ENCODE measurements at places on chromosomes 4 and X.

GRCh38 chr4:71270901-71271300 lies 67.9 kb upstream of the SLC4A4 start:
- DNase-seq = peak; percentile 41

DNA sequence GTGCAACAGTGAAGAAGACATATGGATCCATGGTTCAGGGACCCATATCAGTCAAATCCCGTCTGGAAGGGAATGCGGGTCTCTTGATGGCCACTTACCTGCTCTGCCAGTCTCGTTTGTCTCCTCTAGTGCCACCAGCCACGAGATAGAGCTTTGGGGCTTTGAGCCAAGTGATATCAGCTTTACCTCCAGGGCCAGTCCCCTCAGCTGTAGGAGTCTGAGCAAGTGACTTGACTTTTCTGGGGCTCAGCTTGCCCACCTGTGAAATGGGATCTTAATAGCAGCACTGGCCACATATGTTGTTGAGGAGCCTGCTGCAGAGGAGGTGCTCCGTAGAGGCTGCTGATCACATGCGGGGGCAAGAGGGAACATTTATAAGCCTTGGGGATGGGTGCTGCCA lies 1.2 kb downstream of the SLC2A9 start:
- no peak for DNase-seq

DNA sequence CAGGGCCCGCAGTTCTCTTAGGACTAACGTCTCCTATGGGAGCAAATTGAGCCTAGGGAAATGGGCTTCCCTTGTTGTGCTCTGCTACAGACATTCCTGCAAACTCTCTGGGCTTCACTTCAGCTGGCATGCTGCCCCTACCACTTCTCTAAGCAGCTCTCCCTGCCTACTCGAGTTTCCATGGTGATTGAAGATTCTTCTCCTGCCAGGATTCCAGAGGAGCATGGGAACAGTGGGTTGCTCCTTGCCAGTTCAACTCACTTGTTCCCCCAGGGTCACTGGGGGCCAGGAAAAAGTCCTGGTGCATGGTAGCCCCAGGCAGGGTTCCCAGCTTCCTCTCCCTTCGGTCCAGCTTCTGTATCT lies 21.1 kb upstream of the WDR17 start:
- DNase-seq = peak; percentile 39

- no peak for DNase-seq
Observed at GRCh38 chrX:70292788-70293187, 2.9 kb downstream of the KIF4A start.

DNA sequence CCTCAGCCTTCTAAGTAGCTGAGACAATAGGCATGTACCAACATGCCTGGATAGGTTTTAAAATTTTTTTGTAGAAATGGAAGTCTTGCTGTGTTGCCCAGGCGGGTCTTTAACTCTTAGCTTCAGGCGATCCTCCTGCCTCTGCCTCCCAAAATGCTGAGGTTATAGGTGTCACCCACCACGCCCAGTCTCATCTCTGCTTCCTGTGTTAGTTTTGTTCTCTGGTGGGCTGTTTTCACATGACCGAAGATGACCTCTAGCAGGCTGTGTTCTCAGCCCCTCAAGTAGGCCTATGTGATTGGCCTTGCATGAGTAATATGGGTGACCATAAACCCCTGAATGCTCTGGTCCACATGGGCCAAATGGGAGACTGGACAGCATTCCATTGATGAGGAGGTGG lies 56.8 kb upstream of the MSANTD1 start:
- DNase-seq = no peak

GRCh38 chr4:80006935-80007744 lies 65.9 kb downstream of the ANTXR2 start:
- peak; percentile 49 for DNase-seq

GRCh38 chr4:41448934-41449333 lies 89.0 kb upstream of the LIMCH1 start:
- DNase-seq = no peak

DNA sequence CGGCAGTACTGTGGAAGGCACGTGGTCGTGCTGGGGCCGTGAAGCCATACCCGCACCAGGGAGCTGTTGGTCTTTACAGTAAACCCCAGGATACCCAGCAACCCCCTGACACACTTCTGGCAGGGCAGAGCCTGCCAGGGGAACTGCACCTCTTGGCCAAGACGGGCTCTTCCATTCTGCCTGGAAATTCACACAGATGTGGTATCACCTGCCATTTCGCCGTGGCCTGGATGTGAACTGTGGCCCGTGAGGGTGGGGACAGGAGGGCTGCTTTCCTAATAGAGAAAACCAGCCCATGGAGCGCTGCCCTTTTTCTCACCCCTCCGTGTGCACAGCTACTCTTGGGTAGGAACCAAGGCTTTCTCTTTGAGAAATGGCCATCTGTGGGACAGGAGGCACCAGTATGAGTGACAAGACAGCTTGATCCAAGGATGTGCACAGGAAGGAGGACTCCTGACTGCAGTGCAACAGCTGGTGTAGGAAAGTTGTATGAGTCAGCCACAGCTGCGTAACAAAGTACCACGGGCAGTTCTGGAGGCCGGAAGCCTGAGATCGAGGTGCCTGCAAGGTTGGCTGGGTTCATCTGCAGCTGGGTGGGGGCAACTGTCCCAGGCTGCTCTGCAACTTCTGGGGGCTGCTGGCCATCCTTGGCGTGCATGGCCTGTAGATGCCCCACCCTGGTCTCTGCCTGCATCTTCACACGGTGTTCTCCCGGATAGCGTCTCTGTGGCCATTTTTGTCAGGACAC lies 95.7 kb downstream of the PSAPL1 start:
- DNase-seq = no peak

DNA sequence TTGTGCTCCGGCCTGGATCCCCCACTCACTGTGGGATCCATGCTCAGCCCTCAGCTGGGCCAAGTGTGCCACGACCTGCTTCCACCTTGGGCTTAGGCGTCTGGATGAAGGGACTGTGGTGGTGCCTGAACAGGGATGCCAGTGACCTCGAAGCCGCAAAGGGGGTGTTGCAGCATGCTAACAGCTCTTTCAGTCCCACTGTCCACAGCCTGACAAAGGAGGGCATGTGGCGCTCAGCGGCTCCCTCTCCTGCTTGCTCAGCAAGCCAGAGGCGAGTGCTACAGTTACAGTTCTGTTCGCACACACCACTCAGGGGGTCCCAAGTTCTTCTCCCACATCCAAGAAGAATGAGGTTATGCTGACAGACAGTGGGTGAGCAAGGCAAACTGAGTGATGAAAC lies 5.2 kb upstream of the IGBP1 start:
- no peak for DNase-seq

DNA sequence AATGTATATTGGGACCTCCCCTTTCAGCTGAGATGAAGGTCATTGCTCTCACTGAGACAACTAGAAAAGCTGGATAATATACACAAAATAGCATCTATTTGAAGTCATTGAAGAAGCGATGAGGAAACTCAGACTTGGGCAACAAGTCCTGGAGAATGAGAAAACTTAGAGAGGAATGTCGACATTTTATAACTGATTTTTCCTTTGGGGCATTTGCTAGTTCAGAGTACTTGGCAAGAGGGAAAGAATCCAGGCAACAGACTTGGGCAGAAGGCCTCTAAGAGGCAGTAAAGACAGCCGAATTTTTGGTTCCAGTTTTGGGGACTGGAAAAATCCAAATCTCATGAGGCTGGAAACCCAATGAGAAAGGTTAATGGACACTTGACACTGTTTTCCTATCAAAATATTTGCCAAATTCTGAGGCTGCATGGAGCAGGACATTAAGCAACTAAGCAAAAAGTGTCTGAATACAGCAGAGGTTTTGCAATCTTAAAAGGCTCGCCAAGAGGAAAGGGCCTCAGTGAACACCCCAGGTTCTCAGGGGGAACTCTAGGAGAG lies 21.0 kb upstream of the ANXA5 start:
- no peak for DNase-seq

DNA sequence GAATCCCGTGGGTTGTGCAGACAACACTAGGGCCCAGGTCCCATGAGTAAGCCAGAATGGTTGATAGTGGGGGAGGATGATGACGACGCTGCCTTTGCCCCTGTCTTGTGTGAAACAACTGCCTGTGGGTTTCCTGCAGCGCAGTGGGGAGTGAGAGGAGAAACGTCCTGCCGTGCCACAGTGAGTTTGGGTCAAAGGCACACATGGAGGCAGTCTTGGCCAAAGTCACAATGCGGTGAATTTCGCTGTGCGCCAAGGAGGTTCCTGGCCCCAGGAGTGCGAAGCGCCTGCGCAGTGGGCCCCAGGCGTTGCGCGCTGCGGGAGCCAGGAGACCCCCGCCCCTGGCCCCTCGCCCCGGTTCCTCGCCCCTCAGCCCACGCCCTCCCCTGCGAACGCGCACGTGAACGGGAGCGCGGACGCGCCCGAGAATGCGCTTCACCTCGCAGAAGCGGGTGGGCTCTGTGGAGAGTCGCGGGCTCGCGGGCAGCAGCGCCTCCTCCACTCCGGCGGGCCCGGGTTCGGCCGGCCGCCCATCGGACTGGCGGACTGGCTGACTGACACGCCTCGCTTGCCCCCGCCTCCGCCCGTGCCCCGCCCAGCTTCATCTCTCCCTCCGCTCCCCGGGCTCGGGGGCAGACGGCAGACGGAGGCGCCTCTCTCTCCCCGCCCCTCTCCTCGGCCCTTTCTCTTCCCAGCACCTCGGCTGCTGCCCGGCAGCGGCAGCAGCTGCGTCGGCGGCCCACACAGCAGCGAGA lies at the start of gene NUDT10:
Gene NUDT10 (plus strand): TSS at position 635 of the 755 bp plus-strand sequence. CDS start 144 bp downstream, outside the sequence.
- DNase-seq = peak; percentile 53

- DNase-seq = no peak
Observed at GRCh38 chr4:14218641-14219040, 591.1 kb upstream of the BOD1L1 start.

- DNase-seq = no peak
Observed at GRCh38 chrX:15475486-15475885, 17.6 kb downstream of the PIR start.

DNA sequence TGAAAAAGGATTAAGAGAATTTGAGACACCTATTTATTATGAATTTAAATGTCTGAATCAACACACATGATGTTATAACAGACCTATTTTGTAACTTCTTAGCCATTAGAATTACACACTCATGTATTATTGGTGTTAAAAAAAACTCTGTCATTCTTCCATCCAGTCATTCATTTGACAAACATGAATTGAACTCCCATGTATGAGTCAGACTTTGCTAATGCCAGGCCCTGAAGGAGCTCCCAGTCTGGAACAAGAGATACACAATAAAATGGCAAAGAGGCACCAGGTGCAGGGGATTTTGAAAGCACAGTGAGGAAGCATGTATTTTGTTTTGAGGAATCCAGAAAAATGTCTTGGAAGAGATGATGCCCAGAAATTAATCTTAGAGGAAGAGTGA lies 87.7 kb upstream of the EFHC2 start:
- DNase-seq = peak; percentile 37

- no peak for DNase-seq
Observed at GRCh38 chr4:76016393-76016792, 6.9 kb downstream of the CXCL10 start.

DNA sequence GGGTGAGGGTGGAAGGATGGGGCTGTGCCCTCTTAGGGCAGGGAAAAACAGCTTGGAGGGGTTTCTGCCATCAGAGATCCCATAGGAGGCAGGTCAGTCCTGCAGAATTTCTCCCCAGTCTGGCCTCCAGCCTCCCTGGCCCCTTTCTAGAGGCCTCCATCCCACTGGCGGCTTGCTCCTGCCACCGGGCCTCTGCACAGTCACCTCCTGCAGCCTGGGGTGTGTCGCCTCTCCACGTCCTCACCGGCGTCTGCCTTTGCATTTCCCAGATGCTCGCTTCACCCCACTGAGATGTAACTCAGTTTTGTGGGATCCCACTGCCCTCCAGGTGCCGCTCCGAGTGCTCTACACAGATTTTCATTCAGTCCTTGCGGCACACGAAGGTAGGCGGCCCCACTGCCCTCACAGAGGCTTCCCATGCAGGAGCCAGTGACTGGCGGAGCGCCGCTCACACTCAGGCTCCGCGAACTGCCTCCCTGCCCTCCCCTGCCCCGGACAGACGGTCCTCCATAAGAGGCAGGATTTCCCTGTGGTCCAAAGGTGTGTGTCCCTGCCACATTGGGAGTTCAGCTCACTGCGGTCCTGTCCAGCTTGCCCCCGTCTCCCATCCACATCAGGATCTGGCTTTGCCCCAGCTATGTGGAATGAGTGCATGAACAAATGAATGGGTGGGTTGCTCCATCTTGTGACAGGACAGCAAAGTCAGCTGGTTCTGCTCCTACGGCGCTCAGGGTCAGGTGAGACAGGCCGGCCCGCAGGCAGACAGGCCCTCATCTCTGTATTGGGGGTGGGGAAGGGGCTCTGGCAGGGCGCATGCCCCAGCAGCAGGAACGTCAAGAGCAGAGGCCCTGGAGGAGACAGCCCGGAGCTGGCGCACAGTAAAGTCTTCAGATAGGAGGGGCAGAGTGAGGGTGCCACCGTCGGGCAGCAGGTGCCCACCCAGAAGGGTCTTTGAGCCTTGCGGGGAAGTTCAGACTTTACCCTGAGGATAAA lies 2.7 kb upstream of the TMEM271 start:
- DNase-seq = no peak

DNA sequence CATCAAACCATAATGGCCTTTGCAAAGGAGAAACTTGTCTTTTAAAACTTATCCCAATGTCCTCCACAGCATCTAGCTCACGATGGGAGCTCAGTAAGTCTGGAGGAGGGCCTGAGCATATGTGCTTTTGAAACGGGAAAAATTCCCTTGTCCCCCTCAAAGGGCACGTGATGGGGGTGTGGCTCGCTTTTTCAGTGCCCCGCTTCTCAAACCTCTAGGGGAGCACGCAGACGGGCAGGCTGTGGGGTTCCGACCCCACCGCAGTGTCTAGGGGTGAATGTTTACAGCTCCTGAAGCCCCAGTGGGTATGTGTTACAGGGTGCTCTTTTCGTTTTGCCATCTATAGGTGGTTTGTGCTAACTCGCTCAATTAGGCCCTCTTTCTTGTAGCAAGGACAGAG lies 31.2 kb downstream of the SLITRK2 start:
- DNase-seq = no peak

DNA sequence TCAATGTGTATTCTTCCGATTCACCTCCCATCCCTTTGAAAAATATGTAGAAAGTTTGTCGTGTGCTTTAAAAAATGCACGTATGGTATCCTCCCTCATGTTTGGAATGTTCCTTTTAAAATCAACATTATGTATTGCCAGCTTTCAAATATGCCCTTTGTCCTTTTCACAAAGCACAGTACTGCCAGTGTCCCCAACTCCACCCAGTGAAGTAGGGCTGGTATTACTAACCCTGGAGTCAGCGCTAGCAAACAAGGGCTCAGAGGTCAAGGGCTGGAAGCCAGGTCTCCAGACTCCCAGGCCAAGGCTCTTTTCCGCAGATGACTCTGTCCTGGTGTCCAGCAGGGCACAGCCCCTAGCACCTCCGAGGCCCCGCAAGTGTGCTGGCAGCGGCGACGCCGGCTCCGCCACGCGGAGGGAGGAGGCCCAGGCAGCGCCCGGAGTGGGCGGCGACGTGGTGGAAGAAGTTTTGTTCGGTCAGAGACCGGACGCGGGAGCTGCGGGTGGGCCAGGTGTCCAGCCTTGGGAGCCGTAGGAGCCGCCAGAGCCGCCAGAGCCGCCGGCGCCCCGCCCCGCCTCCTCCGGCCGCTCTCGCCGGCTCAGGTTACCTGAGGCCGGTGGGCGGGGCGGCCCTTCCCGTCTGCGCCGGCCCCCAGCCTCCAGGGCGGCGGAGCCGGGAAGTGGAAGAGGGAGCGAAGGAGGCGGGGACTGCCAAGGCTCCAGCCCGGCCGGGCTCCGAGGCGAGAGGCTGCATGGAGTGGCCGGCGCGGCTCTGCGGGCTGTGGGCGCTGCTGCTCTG lies at the start of gene IL13RA1:
Gene IL13RA1 (plus strand): TSS at position 720 of the 799 bp plus-strand sequence. CDS start 33 bp downstream, at position 753.
- peak; percentile 90 for DNase-seq

GRCh38 chrX:69365755-69366154 lies 138.4 kb upstream of the NALF2 start:
- DNase-seq = no peak

- DNase-seq = no peak
Observed at GRCh38 chrX:25025615-25026014, 9.8 kb upstream of the ARX start.

- peak; percentile 44 for DNase-seq
Observed at GRCh38 chrX:16320765-16321355, 153.6 kb downstream of the MAGEB17 start.
